ENCODE measurements at places on chromosomes 3 and 15.

DNA sequence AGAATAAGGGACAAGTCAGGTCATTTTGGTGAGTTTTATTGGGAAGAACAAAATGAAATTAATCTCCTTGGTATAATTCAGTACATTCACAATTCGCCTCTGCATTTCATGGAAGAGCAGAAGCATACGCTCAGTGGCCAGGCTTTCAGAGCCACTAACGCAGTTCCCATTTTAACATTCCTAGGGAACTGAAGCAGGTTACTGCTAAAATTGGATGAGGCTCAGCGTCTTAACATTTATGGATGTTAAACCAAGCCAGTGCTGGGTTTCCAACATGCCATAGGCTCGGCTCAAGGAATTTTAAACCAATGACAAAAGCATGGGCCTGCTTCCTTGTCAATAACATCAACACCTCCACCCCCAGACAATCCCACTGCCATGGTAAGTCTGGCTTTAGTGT, 172.7 kb upstream of the PRICKLE2 start:
- DNase-seq = no peak

- no peak for DNase-seq
Measured at GRCh38 chr3:425079-425478, 228.5 kb downstream of the CHL1 start.

- no peak for DNase-seq
Measured at GRCh38 chr15:101346928-101347327, 51.9 kb upstream of the SNRPA1 start.

DNA sequence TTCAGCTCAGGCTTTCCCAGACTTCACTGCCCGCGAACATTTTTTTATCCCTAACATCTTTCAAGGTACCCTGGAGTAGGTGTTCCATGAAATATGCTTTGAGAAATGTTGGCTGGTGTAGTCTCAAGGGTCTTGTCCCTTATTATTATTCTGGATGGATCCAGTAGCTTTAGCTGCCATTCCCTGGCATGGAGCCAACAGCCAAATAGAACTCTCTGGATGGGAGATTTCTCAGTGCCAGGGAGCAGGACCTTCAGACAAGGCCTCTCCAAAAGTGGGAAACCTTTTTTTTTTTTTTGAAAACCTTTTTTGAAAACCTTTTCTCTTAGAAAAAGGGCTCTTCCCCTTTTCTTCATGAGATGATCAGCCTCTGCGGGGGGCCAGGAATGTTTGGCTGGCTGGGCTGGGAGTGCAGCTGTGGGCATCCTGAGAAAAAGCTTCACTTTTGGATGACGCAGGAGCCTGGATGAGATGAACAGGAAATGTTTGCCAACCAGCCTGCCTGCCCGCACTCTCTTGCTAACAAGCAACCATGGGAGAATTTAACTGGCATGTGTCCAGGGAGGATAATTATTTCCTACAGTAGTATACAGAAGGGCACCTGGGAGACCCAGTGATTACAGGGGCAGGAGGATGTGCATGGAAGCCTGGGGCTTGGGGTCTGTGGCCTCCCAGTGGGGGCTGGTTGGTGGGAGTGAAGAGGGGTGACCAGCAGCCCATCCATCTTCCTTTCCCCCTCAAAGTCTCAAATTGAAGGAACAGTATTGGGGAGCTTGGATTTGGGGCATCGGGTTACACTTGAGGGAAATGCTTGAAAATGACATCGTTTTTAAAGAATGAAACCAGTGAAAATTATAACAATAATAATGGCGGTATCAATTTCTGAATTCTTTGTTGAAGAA, 109.1 kb upstream of the LRIG1 start:
- DNase-seq = no peak

DNA sequence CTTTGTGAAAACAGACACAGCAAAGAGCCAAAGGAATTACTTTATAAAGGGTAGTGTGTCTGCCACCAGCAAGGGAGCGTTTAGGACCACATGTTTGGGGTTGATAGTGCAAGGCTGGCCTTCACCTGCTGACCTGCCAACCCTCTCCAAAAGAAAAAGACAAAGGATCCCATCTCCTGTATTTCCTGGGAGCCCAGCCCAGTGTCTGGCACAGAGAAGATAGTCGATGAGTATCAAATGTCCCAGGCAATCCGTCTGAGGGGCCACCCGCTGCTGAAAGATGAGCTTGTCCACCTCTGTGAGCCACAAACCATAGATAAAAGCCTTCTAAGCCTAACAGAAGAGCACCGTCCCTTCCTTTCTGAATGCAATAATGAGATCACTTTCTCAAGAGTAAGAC, 154.8 kb upstream of the CTNNB1 start:
- DNase-seq = no peak

DNA sequence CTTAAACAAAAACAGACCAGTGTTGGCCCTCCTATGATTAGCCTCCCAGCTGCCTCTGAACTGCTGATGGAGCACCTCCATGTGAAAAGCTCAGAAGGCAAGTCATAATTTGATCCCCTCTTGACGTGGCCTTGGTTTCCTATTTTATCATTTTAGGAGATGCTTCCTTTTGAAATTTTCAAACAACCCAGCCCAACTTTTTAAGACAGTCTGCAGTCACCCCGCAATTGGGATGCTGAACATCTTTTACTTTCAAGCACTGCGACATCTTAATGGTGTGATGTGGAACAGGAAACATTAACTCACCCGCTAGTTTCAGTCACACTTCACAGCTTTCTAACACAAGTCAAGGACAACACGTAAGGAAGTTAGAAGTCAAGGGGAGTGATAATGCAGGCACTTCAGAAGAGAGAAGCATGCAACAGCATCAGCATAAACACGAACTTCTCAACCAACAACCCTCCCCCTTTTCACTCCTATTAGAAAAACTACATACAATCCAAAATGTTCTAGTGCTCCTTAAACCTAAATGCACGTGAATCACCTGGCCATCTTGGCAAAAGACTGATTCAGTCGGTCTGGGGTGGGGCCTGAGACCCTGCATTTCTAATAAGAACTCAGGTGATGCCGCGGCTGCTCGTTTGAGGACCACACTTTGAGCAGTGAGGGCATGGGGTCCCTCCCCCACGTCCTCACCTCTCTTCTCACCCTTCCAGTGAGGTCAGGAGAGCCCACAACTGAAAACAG, 161.5 kb downstream of the FOXP1 start:
- no peak for DNase-seq

GRCh38 chr3:164200053-164200823, 878.1 kb downstream of the SI start:
- peak; percentile 42 for DNase-seq

DNA sequence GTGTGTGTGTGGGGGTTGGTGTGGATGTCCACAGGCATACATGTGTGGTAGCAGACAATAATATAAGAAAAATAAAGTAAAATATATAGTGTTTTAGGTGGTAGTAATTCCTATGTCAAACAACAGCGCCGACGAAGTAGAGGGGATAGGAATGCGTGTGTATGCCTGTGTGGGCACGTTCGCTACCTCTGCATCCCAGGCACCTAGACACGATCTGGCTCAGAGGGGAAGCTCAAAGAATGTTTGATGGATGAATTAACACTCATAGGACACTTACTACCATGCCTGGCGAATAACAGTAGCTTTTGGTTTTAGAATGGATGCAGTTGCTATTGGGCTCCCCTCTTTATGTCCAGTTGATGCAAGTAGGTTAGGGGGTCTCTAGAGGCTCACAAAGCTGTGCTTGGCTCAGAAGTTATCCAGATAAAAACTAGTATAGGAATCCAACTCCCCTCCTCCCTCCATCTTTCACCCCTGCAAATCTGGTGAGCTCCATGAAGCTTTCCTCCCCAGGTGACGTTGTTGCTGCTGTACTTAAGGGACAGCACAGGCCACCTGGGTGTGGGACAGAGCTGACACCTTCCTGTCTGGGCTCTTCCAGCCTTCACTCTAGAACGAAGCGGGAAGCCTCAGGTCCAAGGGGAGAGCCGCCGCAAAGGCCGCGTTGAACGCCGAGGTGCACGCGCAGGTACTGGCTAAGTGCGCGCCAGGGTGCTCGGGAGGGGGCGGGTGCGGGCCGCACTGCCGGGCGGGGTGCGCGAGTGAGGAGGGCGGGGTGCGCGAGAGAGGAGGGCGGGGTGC, 192.6 kb upstream of the LYSMD4 start:
- DNase-seq = peak; percentile 58

DNA sequence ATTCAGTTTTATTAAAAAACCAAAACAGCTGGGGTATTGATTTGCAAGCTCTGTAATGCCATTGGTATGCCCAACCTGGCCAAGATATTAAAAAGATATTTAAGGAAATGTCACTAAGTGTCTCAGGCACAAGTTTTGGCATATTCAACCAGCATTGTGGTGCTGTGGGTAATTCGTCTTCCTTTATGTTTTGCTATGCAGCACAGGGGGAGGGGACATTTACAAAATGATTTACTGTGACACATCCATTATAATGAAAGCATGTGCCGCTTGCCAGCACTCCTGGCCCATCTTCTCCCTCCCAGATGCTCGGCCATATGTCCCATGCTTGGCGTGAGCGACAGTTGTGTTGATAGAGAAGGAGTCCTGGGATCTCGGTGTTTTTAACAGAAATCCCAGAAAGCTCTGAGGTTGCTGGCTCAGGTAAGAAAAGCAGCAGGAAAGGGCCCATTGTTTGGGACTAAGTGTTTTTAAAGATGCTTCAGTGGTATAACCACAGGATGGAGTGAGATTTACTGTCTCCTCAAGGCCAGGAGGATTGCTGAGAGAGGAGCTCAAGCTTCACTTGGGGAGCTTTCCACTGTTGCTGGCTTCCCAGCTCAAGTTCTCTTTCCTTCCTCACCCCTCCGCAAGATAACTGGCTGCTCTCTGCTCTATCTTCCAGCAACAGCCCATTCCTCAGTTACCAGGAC, 158.2 kb upstream of the TSC22D2 start:
- DNase-seq = no peak

DNA sequence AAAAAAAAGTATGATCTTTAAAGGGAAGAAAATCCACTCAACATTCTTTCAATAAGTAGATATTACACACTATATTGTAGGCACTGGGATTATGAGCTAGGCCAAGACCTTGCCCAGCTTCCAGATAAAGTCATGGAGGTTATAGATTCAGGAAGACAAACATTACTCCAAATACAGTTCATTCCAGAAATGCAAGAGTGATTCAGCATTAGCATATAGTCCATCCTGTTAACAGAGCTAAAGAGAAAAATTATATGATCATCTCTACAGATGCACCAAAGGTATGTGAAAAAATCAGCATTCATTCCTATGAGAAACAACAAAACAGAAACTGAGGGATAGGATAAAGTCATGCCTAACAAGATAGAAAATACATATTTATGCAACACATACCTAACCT, 42.1 kb upstream of the NSMCE3 start:
- DNase-seq = no peak

DNA sequence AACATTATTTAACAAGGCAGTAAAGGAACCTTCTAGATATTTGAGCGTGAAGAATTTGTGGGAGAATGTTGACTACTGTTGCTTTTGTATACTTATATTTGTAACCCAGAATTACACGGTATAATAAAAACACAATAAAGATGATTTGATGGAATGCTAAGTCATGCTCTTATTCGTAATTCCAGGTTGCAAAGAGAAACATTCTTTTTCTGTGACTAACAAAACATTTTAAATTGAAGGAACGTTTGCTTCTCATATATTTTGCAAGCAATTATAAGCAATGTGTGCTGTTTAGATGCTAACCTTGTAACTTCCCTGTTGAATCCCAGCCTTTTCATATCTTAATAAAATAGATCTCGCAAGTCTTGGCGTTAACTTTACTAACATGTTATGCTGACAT, 124.4 kb upstream of the CGNL1 start:
- no peak for DNase-seq

- no peak for DNase-seq
Measured at GRCh38 chr15:53530761-53531160, 228.7 kb downstream of the WDR72 start.

DNA sequence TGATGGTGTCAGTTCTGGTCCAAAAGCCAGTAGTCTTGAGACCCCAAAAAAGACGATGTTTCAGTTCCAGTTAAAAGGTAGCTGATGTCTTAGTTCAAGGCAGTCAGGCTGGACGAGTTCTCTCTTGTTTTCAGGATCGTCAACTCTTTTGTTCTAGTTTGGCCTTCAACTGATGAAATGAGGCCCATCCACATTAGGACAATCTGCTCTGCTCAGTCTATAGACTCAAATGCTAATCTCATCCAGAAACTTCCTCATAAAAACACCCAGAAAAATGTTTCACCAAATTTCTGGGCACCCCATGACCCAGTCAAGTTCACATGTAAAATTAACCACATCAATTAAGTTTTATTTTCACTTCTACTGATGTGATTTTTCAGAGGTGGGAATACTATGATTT, 74.0 kb downstream of the MOBP start:
- no peak for DNase-seq

DNA sequence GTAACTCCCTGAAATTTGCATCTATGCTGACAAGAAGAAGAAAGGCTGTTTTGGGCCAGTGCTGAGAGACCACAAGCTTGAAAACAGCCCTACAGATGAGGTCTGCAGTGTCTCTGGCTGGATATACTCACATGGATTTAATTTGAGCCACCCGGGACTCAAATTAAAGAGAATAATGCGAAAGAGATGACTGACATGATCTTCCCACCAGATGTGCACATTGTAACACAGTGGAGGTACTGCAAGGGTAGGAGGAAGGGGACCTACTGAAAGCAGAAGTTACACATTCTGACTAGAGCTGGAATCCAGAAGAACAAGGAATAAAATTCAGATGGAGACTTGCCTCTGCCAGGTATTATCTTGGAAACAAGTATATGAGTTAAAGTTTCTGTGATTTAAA, 728.3 kb upstream of the SGO1 start:
- no peak for DNase-seq

DNA sequence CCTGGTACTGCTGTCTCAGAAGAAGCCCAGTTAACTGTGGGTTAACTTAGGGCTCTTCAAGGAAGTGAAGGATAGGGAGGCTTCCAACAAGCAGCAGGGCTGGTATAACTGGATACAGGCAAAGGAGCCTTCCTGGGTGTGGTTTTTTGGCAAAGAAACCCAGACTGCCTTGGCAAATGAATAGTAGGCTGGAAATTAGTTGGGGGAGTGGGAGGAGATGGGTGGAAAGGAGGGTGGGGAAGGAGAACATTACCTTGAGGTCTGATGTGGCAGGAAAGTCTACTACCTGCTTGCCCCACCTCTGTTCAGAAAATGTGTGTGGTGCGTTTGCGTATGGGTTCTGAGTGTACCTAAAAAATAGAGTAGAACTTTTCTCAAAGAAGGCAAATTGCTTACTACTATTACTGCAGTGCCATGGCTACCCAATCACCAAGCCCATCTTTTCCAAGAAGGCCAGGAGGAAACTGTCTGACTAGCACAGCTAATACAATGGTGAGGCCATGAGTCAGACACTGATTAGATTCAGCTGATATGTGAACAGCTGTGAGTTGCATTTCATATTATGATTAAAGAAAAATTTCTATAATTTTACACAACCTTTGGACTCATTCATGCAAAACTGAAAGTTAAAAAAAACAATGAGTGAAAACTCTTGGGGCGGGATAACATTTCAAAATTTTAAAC, 55.2 kb downstream of the SPTSSB start:
- peak; percentile 88 for DNase-seq

GRCh38 chr3:128351546-128351945, 115.1 kb downstream of the DNAJB8 start:
- no peak for DNase-seq

GRCh38 chr3:94069194-94069813, 6.4 kb downstream of the NSUN3 start:
- DNase-seq = peak; percentile 38

All from PC-9 (cell line).